ENCODE measurements at places on chromosomes 3 and 15.

GRCh38 chr3:35709691-35710090 is 70.4 kb downstream of the ARPP21 start:
- no peak for DNase-seq

DNA sequence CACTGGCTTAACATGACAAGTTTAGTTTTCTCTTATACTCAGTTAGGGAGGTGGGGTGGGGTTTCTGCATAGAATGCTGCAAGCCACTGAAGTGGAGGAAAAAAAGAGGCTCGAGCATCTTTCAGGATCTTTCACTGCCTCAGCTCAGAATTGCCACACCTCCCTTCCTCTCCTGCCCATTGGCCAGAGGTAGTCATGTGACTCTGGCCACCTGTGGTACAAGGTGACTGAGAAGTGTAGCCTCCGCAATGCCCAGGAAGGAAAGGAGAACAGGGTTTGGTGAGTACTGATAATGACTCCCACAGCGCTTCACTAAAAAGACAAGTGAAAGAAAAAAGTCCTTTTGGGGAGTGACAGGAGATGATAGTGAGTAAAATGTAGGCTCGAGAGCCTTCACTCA is 124.3 kb upstream of the TRIM42 start:
- no peak for DNase-seq

GRCh38 chr3:138347960-138348753 is at the start of gene MRAS:
Gene MRAS, plus strand, starts transcription at chr3:138348579. Its CDS starts 24,305 bp downstream, at chr3:138372884.
- DNase-seq, result peak; percentile 42

DNA sequence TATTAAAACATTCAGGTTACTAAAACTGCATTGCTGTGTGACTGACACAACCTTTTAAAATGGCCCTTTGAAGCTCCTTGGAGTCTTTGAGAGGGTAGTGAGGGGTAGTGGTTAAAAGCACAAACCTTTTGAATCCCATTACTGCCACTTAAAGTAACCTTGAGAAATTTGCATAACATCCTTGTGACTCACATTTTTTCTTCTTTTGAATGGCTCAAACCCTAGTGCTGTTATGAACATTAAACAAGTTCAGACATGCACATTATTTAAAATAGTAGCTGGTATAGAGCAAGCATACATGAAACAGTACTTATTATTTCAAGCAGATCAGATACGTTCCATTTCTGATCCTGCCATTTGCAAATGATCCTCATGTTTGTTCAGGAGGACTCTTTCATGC is 3.7 kb upstream of the CLDN1 start:
- no peak for DNase-seq

DNA sequence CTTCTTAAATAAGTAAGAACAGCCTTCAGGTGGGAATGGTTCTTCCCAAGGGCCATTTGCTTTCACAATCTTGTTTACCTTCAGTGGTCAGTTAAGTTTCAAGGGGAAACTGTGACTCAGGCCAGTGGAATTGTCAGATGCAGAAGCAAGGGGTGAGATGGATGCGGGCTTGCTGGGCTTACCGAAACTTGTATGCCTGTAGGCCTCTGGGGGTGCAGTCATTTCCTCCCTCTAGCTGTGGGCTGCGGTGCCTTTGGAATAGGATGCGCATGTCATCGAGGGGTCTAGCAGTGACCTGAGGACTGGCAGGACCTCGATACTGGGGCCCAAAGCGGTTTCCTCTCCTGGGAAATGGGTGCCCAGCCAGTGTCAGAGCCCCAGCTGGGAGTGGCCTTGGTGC is 121.6 kb downstream of the EEFSEC start:
- no peak for DNase-seq

GRCh38 chr15:69696946-69697345 is 244.3 kb downstream of the RPLP1 start:
- no peak for DNase-seq

DNA sequence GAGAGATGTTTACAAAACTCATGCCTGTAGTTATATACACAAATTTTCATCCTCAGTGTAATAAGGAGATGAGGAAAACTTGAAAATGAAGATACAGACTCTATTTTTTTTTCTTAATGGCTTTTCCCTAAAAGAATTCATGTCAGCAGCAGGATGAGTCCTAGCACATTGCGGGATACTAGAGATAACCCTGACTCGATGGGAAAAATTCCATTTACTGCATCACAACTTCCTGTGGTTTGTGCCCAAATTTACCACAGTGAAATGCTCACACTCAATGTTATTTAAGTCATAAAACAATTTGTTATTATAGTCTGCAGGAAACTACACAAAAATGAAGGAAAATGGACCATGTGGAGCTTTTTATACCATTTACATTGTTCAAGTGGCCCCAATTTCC is 581.9 kb upstream of the ZNF717 start:
- no peak for DNase-seq

DNA sequence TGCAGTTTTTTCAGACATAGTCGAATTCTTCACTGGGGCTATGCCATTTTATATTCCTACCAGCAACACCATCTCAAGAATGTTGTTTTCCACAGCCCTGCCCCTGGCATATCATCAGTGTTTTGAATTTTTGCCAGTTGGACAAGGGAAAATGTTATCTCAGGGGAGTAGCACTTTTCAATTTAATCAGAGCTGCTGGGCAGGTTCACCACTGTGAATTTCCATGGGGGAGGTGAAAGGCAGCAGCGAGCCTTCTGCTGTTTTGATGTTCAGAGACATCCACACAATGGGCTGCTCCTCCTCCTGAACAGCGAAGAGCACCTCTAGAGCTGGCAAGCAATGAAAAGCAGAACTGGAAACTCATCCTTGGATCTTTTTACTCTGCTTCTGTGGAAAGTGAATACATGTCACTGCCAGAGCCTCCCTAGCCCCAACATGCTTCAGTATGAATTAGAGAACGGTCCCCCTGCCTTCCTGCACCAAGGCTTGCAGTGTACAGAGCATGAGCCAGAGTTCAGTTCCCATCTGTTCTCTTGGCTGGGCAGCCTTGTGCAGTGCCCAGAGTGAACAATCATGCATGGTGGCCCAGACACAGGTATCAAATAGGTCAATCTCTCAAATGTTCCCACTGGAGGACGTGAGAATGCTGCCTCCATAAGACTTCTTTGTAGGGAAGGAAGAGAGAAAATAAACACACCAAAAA is 56.1 kb upstream of the RAD18 start:
- DNase-seq, result no peak

DNA sequence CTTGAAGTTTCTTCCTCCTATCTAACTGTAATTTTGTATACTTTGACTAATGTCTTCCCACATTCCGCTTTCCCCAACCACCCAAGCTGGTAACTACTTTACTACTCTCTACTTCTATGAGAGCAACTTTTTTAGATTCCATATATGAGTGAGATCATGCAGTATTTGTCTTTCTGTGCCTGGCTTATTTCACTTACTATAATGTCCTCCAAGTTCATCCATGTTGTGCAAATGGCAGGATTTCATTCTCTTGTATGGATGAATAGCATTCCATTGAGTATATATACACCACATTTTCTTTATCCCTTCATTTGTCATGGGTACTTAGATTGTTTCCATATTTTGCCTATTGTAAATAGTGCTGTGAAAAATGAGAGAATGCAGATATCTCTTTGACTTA is 78.5 kb upstream of the CCNL1 start:
- no peak for DNase-seq

- no peak for DNase-seq
These were observed 42.1 kb downstream of the VGLL3 start for GRCh38 chr3:86948822-86949221.

DNA sequence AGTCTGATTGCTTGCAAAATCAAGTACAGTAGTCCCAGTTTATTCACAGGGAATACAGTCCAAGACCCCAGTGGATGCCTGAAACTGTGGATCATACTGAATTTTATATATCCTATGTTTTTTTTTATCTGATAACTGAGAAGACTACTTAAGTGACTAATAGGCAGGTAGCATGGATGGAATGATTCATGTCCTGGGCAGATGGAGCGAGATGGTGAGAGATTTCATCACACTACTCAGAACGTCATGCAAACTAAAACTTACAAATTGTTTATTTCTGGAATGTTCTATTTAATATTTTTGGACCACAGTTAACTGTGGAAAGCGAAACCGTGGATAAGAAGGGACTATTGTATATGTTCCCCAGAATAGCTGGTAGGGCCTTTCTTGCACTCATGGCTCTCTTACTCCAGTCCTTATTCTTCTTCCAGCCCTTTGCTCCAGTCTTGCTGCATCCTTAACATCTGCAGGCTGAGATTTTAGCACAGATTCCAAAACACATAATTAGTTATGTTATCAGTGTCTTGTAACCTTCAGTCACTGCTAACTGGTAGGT is 290.0 kb downstream of the ADAMTSL3 start:
- no peak for DNase-seq

GRCh38 chr3:172461530-172462138 is 13.4 kb upstream of the GHSR start:
- peak; percentile 31 for DNase-seq

GRCh38 chr3:103554451-103554850 is 1119.6 kb downstream of the ZPLD1 start:
- DNase-seq, result no peak

DNA sequence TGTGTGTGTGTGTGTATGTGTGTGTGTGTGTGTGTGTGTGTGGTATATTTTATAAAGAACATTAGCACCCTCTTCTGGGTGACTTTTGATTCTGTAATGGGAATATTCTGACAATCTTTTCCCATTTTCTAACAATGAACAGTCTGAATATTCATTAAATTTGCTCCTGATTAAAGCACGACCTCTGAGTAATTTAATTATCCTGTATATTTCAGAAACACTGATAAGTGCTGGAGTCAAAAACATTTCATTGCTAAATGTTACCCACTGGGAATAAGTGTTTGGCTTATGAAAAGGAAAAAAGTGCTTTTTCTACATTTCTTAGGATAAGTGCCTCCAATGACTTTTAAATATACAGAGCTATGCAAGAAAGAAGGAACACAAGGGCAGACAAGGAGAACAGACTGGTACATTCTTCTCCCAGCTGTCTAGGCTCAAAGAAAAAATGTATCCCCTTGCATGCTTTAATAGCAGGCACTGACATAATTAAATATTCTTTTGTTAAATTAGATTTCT is 32.3 kb upstream of the SYNPR start:
- DNase-seq, result no peak
